ENCODE measurements at places on chromosomes 12 and 14.

- no peak for DNase-seq
Measured at GRCh38 chr12:27900920-27901879, 71.3 kb downstream of the PTHLH start.

- DNase-seq: no peak
Measured at GRCh38 chr12:87901457-87901856, 127.7 kb downstream of the C12orf50 start.

- no peak for DNase-seq
Measured at GRCh38 chr14:84826294-84826693, 703.6 kb upstream of the FLRT2 start.

DNA sequence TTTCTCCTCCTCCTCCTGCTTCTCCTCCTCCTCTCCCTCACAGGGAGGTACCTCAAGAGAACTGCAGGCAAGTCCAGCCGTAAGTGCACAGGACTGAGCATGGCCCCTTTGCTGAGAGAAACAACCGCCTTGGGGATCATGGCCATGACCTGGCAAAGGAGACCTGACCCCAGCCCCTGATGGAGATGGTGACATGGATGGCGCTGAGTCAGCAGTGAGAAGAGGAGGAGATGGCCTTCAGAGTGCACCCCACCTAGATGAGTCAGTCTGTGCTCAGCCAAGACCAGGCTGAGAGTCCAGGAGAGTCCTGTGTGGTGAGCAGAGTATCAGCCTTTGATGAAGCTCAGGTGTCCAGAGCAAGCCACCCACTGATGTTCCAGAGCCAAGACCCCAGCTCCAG is 36.4 kb downstream of the MEG3 start:
- no peak for DNase-seq

- DNase-seq: no peak
Measured at GRCh38 chr14:71202881-71203280, 295.6 kb downstream of the PCNX1 start.

DNA sequence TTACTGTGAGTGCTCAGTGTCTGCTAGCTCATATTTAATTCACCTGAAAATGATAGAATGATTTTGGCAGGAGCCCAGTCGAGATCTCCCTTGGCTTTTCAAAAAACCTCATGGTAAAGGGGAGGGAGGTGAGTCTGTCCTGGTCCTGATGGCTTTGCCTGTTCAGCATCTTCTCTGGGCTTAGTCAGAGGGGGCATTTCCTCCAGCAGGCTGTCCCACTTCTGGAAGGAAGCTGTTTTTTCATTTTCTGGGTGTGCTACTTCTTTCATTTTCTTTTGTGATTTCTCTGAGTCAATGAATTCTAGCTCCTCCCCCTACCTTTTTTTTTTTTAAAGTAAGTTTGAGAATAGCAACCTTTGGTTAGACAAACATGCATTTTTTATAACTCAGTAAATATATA is 58.8 kb downstream of the TMX1 start:
- no peak for DNase-seq

DNA sequence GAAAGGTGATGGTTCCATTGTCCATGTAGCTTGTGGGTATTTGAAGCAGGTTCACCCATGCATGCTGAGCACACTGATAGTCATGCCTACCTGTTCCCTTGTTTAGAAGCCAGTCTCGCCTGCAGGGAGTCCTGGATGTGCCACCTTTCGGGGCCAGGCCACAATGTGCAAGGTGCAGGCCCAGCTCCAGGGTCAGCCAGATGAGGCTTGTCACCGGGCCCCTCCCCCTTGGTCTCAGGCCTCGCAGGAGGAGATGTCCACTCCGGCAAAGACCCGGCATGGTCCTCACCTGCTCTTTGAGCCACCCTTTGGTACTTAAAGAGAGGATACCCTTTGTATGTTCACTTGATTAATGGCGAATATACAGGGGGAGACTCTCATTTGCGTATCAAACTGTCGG is 140.4 kb upstream of the RTL1 start:
- no peak for DNase-seq

- DNase-seq: peak; percentile 81
Measured at GRCh38 chr14:22994762-22995275, 12.5 kb upstream of the AJUBA start.

DNA sequence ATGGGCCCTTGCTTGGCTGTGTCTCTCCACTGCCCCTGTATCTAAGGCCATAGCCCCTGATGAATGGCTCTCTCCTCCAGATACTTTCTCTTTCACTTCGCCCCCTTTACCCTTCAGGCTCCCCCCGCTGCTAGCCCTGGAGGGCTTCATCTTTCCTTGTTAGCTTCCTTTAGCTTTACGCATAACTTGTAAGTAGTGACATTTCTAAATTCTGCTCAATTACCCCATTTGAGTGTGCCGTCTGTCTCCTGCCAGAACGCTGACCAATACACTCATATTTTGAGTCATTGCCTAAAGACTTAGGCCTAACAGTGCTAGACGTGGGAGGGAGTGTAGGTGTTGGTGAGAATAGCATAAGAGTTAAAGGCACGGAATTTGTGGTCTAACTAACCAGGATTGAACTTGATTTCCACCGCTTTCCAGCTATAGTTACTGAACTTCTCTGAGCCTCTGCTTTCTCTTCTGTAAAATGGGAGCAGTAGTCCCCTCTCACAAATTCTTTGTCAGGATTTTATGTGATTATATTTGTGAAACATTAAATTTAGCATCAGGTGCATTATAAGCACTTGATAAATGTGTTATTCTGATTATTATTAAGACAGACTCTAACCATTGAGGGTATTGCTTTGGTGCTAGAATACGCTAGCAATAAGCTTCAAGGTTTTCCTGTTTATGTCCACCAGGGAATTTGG is 129.3 kb downstream of the ZFP36L1 start:
- DNase-seq: no peak

- DNase-seq: no peak
Measured at GRCh38 chr12:49545815-49546214, 7.0 kb downstream of the KCNH3 start.

DNA sequence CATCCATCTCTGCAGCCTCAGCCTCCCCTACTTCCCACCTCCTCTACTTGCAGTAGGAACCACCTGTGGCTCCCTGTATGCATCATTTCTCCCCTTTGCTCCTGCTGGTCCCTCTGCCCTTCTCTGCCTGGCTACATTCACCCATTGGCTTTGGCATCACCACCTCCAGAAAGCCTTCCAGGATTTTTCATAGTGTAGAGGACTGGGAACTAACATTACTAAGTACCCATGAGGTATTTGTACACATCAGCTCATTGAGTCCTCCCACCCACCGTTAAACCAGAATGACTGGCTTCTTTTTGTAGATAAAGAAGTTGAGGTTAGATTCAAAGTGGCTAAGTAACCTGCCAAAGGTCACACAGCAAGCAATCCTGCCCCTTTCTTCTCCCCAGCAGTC is 17.1 kb downstream of the SYNE3 start:
- no peak for DNase-seq
